ENCODE measurements at places on chromosomes 2 and 18. TPM values are rescaled to one million over a fixed set of nuclear protein-coding genes. Genes with fewer than 3 reads are reported as not detected.

The CAPN14 gene
- total RNA-seq, result 0.17 TPM

The LOXHD1 gene
- total RNA-seq, result not detected

The CYB5A gene
- 113 TPM for total RNA-seq

The NT5DC4 gene
- total RNA-seq, result not detected

The SLC9A4 gene
- total RNA-seq, result not detected

The SCN1A gene
- 0.50 TPM for total RNA-seq

The CFAP65 gene
- not detected for total RNA-seq

The TNFRSF11A gene
- 0.66 TPM for total RNA-seq

The VWC2L gene
- total RNA-seq, result not detected

Measured in fibroblast of lung (primary cell).